ENCODE measurements at places on chromosomes 11 and 22. TPM values are rescaled to one million over a fixed set of nuclear protein-coding genes. Genes with fewer than 3 reads are reported as not detected.

DNA sequence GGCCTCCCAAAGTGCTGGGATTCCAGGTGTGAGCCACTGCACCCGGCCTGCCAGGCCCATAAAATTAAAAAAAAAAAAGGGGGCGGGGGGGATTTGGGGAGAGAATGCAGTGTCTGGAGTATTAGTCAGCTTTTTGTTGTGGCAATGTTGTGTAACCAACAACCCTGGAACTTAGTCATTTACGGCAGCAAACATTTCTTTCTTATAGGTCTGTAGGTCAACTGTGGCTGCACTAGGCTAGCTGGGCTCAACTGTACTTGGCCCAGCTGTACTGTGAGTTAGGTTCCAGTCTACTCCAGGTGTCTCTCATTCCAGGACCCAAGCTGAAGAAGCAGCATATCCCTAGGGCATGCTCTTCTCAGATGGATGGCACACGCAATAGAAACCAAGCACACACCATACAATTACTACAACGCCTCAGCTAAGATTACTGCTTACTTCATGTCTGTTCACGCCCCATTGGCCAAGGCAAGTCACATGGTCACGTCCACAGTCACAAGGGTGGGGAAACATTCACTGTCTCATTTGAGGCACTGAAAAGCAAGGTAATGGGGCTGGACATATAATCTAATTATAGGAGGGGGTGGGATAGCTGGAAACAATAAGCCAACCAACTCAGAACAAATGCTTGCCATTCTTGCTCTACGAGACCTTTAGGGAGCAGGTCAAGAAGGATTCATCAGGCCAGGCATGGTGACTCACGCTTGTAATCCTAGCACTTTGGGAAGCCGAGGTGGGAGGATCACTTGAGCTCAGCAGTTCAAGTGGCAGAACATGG lies 10.4 kb upstream of the SPINDOC start:
- H3K27ac ChIP-seq = no peak overlapping the region
- H3K4me3 ChIP-seq = no peak overlapping the region
- peaks cover 23% of the 10 kb centered on the region for H3K27me3 ChIP-seq

- H3K27me3 ChIP-seq = no peaks in the 10 kb centered on the region
- H3K4me1 ChIP-seq = peaks cover 2% of the 10 kb centered on the region
- H3K27ac ChIP-seq = no peak overlapping the region
- H3K4me3 ChIP-seq = no peak overlapping the region
These were observed 35.2 kb upstream of the FIBIN start for GRCh38 chr11:26958702-26959049.

GRCh38 chr11:126929179-126930061 lies 71.2 kb downstream of the KIRREL3 start:
- no peak for DNase-seq
- peaks cover 10% of the 10 kb centered on the region for H3K36me3 ChIP-seq
- H3K27me3 ChIP-seq = no peaks in the 10 kb centered on the region
- peaks cover 7% of the 10 kb centered on the region for H3K4me1 ChIP-seq

GRCh38 chr11:117696540-117696939 lies 100.5 kb downstream of the DSCAML1 start:
- H3K27me3 ChIP-seq = no peaks in the 10 kb centered on the region
- DNase-seq = no peak
- H3K27ac ChIP-seq = no peak overlapping the region
- H3K4me1 ChIP-seq = peaks cover 4% of the 10 kb centered on the region
- H3K4me3 ChIP-seq = no peak overlapping the region

- peak overlapping the region; percentile 95 for H3K27ac ChIP-seq
- no peaks in the 10 kb centered on the region for H3K36me3 ChIP-seq
- DNase-seq = no peak
- no peak overlapping the region for H3K4me3 ChIP-seq
These were observed 38.3 kb upstream of the BRSK2 start for GRCh38 chr11:1351278-1351937.

GRCh38 chr22:35620624-35621251 lies 3.6 kb upstream of the MB start:
- H3K27ac ChIP-seq = no peak overlapping the region
- DNase-seq = no peak
- no peaks in the 10 kb centered on the region for H3K36me3 ChIP-seq
- H3K4me1 ChIP-seq = peaks cover 16% of the 10 kb centered on the region

GRCh38 chr22:19982991-19983578 lies 33.5 kb downstream of the ARVCF start:
- DNase-seq = no peak
- no peaks in the 10 kb centered on the region for H3K27me3 ChIP-seq
- H3K4me1 ChIP-seq = peaks cover 5% of the 10 kb centered on the region

GRCh38 chr11:2814751-2815150 lies 70.8 kb downstream of the CDKN1C start:
- no peak overlapping the region for H3K4me3 ChIP-seq
- no peak overlapping the region for H3K27ac ChIP-seq
- DNase-seq = no peak

- no peak overlapping the region for H3K4me3 ChIP-seq
- no peak for DNase-seq
- H3K27me3 ChIP-seq = no peaks in the 10 kb centered on the region
- no peak overlapping the region for H3K27ac ChIP-seq
- H3K36me3 ChIP-seq = peaks cover 4% of the 10 kb centered on the region
These were observed 6.4 kb downstream of the PACSIN2 start for GRCh38 chr22:43008509-43008908.

DNA sequence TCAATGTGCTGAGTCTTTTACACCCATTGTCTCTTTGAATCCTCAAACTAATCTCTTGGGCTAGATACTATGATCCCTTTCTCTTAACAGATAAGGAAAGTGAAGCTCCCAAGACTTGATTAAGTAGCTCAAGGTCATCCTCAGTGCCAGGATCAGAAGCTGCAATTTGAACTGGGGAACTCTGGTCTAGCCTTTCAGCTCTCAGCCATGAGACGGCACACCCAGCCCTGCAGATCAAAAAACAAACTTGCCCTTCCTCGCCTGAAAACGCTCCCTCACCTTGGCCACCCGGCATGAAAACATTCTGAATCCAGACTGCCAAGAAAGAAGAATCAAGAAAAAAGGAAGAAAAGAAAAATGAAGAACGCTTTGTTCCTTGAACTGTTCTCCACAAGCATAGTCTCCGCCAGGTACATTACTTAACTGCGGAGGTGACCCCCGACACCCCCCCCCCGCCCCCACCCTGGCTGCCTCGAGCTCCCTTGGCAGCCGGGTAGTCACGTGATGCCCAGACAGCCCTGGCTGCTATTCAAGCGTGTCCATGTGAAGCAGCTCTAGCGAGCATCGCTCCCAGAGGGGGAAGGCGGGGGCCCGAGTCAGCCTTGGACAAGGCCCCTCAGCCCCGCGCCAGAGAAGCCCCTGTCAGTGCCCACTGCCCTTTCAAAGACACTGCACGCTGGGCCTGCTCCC lies 451.2 kb downstream of the MIAT start:
- no peaks in the 10 kb centered on the region for H3K36me3 ChIP-seq
- no peaks in the 10 kb centered on the region for H3K27me3 ChIP-seq
- peaks cover 10% of the 10 kb centered on the region for H3K4me1 ChIP-seq
- DNase-seq = no peak
- H3K4me3 ChIP-seq = no peak overlapping the region

GRCh38 chr11:47979378-47980087 lies 826 bp upstream of the PTPRJ start:
- peaks cover 8% of the 10 kb centered on the region for H3K27me3 ChIP-seq
- H3K36me3 ChIP-seq = no peaks in the 10 kb centered on the region
- H3K27ac ChIP-seq = peak overlapping the region; percentile 85
- peaks cover 30% of the 10 kb centered on the region for H3K4me1 ChIP-seq
- peak overlapping the region; percentile 64 for H3K4me3 ChIP-seq

- DNase-seq = no peak
- H3K4me1 ChIP-seq = peaks cover 16% of the 10 kb centered on the region
- no peak overlapping the region for H3K4me3 ChIP-seq
- no peak overlapping the region for H3K27ac ChIP-seq
These were observed 56.4 kb upstream of the PITPNB start for GRCh38 chr22:27975381-27976013.

- H3K4me1 ChIP-seq = peaks cover 1% of the 10 kb centered on the region
- no peak overlapping the region for H3K4me3 ChIP-seq
- H3K36me3 ChIP-seq = no peaks in the 10 kb centered on the region
- H3K27me3 ChIP-seq = no peaks in the 10 kb centered on the region
- DNase-seq = no peak
- no peak overlapping the region for H3K27ac ChIP-seq
These were observed 143.2 kb downstream of the CADM1 start for GRCh38 chr11:115361025-115361424.

DNA sequence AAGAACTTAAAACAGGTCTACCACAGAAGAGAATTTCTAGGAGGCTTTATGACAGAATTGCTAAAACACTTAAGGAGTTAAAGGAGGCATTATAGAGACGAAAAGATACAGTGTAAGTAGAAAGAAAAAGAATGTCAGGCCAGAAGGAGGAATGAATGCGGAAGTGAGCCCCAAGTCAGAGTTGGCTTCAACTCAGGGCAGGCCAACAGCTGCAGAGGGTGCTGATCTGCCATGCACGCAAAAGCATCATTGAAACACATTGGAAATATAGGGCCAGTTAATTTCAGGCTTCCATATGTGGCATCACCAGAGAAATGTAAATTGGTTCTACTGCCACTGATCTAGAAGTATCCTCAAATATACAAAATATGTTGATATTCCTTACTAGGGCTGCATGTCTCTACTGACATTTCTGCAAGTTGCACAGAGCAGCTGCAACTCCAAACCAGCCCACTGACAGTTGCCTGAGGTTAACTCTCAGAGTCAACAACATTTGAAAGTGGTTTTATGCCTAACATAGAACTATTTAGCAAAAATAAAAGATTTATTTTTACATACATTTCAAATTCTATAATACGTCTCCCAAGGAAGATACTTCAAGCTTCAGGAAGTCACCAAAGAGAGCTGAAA lies 324.1 kb downstream of the C11orf87 start:
- no peak for DNase-seq
- no peaks in the 10 kb centered on the region for H3K27me3 ChIP-seq
- no peaks in the 10 kb centered on the region for H3K4me1 ChIP-seq
- H3K27ac ChIP-seq = no peak overlapping the region

DNA sequence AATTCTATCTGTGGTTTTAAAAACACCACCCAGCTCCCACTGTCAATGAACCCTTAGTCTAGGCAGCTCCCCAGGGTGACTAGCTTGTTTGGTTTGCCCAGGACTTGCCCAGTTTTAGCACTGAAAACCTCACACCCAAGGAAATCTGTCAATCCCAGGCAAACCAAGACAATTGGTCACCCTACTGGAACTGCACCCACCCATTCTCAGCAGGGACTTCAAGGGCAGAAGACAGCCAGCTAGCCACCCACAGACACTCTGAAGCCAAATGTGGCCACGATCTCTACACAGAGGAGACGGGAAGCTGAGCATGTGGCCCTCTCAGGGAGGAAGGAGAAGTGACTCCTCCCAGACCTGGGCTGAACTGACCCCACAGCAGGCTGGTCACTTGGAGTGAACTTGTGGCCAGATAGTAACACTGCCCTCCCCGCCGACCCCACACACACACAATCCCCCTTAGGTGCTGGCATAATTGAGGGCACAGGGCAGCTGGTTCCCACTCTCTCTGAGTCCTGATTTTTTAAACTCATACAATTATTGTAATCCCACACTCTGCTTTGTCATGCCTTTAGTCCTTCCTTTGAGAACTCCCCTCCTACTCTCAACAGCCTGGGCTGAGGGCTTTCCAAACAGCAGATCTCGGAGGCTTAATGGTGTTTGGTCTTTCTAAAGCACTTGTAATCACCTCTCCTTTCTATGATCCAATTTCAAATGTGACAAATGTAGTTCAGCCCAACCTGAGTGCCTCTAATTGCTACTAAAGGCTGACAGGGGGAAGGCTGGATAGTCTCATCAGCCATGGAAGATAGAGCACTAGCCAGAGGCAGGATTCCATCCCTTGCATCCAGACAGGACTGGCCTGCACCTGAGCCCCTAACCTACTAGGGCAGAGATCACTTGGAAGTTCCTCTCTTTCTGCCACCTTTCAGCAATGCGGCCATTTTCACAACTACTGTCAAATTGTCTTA lies 74.7 kb upstream of the DRD2 start:
- H3K36me3 ChIP-seq = no peaks in the 10 kb centered on the region
- H3K27ac ChIP-seq = no peak overlapping the region
- no peak overlapping the region for H3K4me3 ChIP-seq
- H3K27me3 ChIP-seq = no peaks in the 10 kb centered on the region

DNA sequence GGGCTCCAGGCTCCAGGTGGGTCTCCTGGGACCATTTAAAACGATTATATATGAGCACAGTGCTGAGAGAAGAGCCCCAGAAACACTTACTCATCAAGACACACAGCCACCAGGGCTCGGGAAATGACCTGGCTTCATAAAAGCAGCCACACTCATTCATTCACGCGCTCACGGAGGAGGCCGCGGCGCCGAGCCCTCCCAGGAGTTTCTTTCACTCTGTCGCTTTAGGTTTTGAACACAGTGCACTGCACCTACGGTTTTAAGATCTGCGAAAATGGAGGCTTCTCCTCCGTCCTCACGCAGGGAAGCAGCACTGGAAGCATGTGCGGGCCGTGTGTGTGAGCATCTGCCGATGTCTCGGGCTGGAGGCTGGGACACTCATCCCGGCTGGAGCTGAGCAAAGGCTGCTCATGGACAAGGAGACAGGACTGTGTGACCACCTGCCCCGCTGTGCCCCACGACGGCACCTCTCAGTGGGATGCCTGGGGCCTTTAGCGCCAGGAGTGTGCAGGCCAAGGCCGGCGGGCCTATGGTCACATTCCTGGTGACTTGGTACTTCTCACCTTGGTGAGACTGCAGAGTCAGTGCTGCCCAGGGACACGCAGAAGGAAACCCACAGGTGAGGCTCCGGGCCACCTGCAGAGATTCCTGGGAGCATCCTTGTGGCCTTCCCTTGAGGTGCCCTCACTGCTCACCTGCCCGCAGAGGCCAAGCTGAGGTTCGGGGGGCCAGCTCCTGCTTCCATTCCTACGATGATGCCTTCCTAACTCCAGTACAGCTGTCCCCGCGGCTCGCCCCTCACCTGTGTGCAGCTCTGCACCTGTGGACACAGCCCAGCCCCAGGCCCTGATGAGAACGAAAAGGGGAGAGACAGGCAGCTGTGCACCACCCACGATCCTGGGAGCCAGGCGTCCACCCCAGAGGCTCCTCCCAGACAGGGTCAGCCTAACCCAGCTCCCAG lies 872.0 kb downstream of the BRD1 start:
- no peaks in the 10 kb centered on the region for H3K36me3 ChIP-seq
- H3K27ac ChIP-seq = no peak overlapping the region

DNA sequence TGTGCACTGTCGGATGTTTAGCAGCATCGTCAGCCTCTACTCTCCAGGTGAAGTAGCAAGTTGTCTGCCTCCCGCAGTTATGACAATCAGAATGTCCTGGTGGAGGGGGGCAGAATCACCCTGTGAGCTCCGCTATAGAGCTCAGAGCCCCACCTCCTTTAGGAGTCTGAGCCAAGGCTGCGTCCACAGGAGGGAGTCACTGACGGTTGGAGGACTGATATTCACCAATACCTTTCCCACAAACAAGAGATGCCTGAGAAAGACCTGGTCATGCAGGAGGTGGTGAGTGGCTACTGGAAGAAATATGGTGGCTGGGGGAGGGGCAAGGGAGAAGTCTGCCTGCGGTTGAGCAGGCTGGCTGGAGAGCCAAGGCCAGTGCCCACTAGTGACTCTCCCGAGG lies 41.7 kb upstream of the ADA2 start:
- peaks cover 96% of the 10 kb centered on the region for H3K4me1 ChIP-seq
- peak overlapping the region; percentile 52 for H3K4me3 ChIP-seq
- H3K27ac ChIP-seq = peak overlapping the region; percentile 98
- no peaks in the 10 kb centered on the region for H3K27me3 ChIP-seq
- DNase-seq = peak; percentile 42

The TRAF6 gene
- total RNA-seq = 5.2 TPM

The MN1 gene
- total RNA-seq = 16.3 TPM

The HTR3B gene
- not detected for total RNA-seq

The L3MBTL2 gene
- total RNA-seq = 25.2 TPM

The GRAP2 gene
- total RNA-seq = 0.64 TPM

The CRYBA4 gene
- 1.1 TPM for total RNA-seq

The APOL1 gene
- 0.41 TPM for total RNA-seq

The CHST1 gene
- 2.4 TPM for total RNA-seq

The SVIP gene
- 10.9 TPM for total RNA-seq

The BRSK2 gene
- total RNA-seq = 34.5 TPM

The KRTAP5-1 gene
- total RNA-seq = not detected

The RBMXL2 gene
- not detected for total RNA-seq
